ENCODE measurements at places on chromosomes 6 and 20. TPM values are rescaled to one million over a fixed set of nuclear protein-coding genes. Genes with fewer than 3 reads are reported as not detected.

Gene HS3ST5
- not detected for total RNA-seq

Gene CALHM6
- total RNA-seq = 9.7 TPM

Gene MACROD2
- not detected for total RNA-seq

Gene CLPSL1
- not detected for total RNA-seq

Gene MAP7
- 0.94 TPM for total RNA-seq

Gene DDX43
- 0.52 TPM for total RNA-seq

Gene VSX1
- total RNA-seq = not detected

Gene MUC21
- total RNA-seq = not detected

Gene PTK7
- total RNA-seq = 3.7 TPM

Gene RAMACL
- 0.32 TPM for total RNA-seq

Gene SYTL3
- total RNA-seq = 232 TPM

DNA sequence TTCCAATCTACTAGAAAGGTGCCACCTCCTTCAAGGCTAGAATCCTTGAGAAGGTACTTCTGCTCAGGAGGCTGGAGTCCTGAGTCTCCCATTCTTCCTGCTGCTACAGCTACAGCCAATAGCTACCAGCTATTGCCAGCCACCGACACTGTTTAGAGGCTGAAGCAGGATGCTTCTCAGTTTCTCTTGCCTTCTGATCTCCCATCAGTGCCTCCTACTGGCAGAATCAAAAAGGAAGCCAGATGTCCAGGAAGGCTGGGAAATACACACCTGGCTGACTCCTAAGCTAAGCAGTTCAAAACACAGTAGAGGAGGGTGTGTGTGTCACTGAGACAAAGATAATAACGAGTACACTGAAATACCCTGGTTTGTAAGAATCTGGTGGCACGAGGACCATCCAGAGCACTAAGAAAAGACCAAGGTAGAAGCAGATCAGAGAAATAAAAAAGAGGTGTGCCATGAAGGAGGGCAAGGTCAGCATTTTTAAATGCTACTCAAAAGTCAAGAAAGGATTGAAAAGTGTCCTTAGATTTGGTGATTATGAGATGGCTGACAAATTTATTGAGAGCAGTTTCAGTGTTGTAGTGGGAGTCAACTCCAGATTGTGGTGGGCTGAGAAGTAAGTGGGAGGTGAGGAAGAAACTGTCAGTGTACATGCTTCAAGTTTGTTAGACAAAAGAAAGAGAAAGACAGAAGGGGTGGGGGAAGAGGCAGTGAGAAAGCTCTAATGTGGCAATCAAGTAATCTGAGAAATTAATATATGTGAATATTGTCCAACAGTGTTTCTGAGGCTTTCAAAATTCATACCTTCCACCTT, 2.3 kb upstream of the HLA-DMA start:
- DNase-seq = no peak

DNA sequence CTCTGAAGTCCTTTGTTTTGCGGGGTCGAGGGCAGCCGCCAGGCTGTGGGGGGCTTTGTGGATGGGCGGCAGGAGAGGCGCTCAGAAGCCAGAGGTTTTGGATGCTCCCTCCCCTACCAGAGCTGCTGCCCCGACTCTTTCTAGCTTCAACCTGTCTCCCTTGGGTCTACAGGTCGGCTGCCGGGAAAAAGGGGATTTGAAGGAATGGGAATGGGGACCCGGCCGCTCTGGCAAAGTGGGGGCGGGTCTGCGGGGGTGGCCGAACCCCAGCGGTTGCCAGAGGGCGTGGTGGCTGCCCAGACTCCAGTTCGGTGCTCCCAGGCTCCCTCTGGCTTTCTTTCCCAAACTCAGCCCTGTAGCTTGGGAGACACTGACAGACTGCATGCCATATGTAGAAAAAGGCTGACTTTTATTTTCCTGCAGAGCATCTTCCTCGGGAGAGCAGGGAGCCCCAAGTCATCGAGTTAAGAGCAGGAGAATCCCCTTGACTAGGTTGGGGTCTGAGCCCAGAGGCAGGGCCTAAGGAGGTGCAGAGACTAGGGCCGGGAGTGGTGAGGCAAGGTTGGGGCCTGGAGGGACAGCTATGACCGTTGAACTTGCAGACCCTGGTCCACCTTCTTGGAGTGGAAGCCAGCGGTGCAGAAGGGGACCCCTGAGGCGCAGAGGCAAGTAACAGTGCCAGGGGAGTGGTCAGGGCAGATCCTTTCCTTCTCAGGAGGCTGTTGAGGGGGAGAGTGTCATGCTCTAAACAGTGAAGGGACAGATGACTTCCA, 1.4 kb upstream of the PPP1R18 start:
- no peak for DNase-seq

GRCh38 chr20:57922706-57923105, 212.9 kb upstream of the PMEPA1 start:
- no peak for DNase-seq

DNA sequence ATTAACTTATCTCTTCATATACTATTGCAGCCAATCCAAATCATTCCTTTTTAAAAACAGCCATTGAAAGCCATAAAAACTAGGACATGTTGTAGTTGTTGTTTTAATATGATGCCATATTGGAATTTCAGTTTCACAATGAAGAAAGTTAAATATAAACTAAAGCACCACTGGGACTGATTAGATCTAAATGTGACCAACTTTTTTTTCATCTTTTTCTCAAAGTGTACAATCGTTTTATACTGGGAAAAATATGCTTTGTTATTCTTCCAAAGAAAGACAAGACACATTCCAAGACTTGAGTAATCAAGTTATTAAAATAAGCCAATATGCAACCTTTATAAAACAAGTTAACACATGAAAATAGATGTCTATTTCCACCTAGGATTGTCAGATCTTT, 68.5 kb downstream of the THEMIS start:
- no peak for DNase-seq

- no peak for DNase-seq
Measured at GRCh38 chr20:41111578-41111951, 25.8 kb upstream of the PLCG1 start.

DNA sequence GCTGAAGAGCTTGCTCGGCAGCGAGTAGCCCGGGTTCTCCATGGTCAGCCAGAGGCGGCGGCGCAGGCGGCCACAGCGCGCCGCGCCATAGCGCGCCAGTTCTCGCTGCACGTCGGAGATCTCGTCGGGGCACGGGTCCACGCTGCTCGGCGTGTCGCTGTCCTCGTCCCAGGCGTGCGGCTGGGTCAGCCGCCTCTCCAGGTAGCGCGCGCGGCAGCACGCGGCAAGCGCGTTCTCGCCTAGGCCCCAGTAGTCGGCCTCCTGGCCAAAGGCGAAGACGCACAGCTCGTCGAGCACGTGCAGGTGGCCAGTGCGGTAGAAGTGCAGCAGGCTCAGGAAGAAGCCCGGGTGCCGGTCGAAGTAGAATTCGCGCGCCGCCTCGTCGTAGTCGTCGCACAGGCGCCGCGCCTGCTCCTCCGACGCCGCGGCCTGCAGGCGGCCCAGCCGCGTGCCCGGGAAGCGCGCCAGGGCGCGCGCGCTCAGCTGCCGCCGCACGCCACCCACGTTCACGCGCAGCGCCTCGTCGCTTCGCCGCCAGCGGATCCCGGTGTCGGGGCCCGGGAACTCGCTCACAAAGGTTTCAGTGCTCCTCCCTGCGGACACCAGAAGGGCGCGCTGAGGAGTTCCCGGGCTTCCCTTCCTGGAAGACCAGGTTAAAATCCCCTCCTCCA, 2.7 kb downstream of the KCNS1 start:
- peak; percentile 12 for DNase-seq

GRCh38 chr6:155328074-155328538, 13.8 kb upstream of the TFB1M start:
- no peak for DNase-seq

DNA sequence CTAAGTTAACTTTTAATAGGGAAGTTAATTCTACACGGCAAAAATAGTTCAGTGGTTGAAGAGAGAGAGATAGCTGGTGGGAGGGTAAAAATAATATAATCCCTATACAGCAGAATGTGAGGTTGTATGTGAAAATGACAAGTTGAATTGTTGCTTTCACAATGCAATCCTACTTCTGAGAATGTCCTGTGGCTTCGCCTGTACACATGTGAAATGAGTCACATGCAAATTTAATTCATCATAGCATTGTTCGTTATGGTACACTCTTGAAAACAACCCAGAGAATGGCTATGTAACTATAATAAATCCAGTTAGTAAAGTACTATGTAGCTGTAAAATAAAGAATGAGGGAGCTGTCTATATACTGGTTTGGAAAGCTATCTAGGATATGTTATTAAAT, 46.0 kb upstream of the HINT3 start:
- no peak for DNase-seq

DNA sequence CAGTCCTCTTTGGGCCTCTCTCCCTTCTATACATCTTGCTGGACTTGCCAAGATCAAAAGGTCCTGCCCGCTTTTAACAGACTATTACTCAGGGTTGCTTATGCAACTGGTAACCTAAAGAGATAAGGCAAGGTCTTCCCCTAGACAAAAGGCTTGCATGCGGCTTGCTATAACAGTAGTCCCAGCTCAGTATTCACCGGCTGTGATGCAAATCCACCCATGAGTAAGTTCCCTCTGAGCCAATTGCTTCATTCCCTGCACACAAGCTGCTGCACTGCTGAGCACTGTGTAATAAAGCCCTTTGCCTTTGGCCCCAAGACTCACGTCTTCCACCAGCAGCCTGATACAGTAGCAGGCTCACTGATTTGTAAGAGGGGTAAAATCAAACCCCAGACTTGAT, 363.8 kb downstream of the PRKN start:
- DNase-seq = no peak

DNA sequence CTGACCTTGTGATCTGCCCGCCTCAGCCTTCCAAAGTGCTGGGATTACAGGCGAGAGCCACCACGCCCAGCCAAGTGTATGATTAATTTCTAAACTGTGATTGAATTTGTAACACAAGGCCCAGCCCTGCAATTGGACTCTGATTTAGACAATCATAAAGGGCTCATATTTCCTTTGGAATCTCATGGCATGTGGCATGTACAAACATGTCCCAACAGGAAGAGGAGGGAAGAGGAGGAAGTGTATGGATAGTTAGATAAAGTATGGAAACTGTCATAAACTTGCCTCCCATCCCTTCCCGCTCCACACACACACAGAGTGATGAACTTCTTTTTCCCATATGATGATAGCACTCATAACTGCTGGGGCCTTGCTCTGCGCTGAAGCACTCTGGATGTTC, 27.2 kb upstream of the QKI start:
- no peak for DNase-seq

GRCh38 chr6:107124934-107125348, 9.6 kb upstream of the BEND3 start:
- DNase-seq = no peak

GRCh38 chr6:34663831-34664255, 32.7 kb downstream of the ILRUN start:
- DNase-seq = no peak

DNA sequence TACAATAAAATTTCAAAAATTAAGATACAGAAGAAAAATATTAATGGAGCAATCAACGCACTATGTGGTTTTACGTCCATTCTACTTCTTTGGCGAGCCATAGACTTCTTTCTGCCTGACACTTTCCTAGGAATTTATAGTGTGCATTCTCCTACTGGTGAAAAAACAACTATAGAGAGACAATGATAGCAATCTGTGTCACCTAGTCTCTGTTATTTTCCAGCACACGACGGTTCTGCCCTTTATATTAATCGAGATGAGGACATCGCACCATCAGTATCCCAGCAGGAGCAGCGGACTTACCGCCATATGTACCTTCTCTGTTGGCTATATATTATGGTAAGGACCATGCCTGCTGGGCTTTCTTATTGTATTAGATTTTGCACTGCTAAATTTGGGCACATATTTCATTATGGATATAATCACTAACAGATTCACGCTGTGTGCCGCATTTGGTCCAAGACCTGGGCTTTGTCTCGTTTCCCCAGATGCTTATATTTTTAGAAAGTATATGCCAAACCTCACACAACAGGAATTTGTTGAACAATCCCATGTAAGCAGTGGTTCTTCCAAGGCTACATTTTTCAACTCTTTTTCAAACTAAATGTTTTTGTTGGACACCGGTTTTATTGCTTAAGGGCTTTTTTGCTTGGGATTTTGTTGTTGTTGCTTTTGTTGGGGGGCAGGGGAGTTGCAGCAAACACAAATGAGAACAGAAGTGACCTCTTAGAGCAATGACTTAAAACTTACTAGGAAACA, 166.4 kb downstream of the ADAT2 start:
- no peak for DNase-seq

DNA sequence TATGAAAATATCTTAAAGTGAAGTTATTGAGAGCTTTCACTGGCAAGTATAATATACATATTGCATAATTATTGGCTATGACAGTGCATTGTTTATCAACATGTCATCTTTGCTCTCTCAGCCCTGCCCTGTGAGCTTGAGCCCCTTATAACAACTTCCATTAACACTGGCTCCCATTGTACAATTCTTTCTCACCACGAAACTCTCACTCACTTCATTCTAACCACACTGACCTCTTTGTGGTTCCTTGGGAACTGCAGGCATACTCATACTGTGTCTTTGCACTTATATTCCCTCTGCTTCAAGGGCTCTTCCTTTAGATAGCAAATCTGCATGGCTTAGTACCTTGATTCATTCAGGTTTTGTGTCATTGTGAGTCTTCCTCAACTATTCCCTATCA, 411.8 kb downstream of the CDKAL1 start:
- DNase-seq = no peak

DNA sequence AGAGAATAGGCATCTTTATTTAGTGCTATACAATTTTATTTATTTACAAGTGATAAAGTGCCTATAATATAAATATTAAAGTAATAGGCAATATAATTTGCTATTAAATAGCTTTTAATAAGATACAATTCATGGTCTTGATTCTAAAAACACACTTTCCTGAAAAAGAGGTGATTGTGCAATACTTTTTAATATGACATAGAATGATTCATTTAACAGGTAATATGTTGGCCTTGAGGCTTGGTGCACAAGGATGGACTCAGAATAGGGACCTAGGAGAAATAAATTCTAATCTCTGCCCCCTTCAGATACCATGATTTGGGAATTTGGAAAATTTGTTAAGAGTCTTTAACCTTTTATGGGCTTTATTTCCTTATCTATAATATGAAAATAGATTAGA, 149.9 kb upstream of the FUT9 start:
- no peak for DNase-seq

- no peak for DNase-seq
Measured at GRCh38 chr6:28563430-28564095, 37.9 kb downstream of the GPX5 start.

DNA sequence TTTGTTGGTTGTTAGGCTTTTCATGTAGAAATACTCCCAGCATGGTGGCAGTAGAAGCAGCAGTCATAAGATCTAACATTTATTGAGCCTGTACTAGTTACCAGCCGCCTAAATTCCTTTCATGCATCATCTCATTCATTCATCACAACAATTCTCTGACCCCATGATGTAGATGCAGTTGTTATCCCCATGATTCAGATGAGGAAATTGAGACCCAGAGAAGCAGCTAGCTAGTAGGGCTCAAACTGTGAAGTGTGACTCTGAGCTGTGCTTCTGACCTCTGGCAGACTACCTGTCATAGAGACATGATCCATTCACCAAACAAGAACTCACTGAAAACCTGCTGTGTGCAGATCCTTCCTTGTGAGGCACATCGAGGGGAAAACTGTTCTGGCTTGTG, 16.9 kb downstream of the RREB1 start:
- no peak for DNase-seq

GRCh38 chr6:44051515-44051914, 75.7 kb downstream of the MRPL14 start:
- no peak for DNase-seq

Measured in activated T-helper 2 cell treated with anti-CD3 and anti-CD28 coated beads, Interferon-gamma antibody, Interleukin-2, Interleukin-4, amounts not matched to agents 10 μg/mL and 5 μg/mL and 100 μg/mL, durations not matched to agents 14 hours and 24 hours and 36 hours (primary cell).